ENCODE measurements at places on chromosomes 2 and 18.

GRCh38 chr2:61841286-61841685, 12.6 kb downstream of the FAM161A start:
- DNase-seq, result no peak

DNA sequence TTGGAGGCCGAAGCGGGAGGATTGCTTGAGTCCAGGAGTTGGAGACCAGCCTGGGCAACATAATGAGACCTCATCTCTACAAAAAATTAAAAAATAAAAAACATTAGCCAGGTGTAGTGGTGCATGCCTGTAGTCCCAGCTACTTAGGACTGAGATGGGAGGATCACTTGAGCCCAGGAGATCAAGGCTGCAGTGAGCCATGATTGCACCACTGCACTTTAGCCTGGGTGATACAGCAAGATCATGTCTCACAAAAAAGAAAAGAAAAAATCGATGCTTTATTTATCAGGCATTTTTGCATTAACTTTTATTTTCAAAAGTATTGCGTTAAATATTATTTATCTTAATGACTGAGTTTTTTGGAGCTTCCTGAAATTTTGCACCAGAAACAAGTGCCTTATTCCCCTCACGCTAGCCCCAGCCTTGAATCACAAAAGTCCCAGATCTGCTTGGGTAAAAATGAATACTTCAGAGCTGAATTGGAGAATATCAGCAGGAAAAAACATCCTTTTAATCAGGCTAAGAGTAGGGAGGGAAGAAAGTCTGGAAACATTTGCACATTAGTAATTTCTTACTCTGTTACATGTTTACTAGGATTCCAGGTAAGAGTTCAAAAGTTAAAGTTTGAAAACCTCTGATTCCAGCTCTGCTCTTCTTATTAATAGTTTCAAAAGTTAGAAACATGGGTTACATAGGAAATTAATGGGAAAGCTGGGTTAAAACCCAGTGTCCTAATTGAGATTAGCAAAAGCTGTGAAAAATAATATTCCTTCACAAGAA, 296.8 kb upstream of the FBXO11 start:
- DNase-seq, result no peak

- DNase-seq, result no peak
Measured at GRCh38 chr2:88206665-88207347, 36.7 kb downstream of the THNSL2 start.

DNA sequence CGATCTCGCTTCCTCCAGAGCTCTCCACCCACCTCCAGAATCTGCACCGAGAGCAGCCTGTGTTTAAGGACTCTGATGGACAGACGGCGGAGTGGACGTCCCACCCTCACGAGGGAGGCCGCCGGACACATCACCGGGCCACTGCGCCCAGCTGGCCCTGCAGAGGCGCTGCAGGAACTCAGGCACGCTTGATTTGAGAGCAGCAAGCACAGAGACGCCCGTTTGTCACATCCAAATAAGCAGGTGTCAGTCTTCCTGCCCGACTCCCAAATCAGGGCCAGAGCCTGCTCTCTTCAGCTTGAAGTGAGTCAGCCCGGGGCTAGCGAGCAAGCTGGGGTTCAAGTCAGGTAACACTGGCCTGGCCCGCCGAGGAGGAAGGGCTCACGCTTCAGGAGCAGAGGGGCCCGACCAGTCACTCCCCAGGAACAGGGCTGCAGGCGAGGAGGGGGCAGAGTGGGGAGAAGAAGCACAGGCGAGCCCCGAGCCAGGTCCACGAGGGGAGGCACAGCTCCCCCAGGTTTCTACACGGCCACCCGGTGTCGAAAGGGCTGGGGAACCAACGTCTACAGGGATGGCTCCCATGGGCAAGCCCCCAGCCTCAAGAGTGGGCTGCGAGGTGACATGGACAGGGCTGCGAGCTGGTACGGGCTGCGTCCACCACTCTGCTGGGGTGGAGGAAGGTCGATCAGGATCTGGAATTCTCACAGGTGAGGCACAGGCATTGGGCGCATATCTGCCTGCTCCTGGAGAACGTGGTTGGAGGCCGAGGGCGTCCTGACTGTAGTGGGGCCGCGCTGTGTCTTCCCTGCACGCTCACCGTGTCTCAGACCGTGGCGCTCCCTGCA, 52.5 kb upstream of the CTDP1 start:
- DNase-seq, result no peak

DNA sequence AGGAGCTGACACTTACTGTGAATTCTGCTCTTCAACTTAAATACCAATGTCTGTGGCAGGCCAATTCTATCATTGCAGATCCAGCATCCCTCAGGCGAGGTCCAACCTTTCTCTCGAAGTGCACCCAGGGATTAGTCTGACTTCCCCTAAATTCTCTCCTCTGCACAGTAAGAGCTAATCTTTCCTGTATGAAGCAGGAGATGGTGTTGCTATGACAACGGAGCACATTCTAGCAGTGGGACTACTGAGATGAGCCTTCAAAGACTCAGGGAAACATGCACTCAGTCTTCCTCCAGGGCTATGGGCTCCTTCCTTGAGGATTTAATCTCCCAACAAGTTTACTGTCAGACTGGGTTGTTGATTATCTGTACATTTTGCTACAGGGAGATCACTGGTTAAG, 176.3 kb downstream of the NOL4 start:
- no peak for DNase-seq

- no peak for DNase-seq
Measured at GRCh38 chr2:100551303-100551702, 11.5 kb upstream of the PDCL3 start.

GRCh38 chr2:178404368-178404767, 46.6 kb downstream of the PRKRA start:
- no peak for DNase-seq

DNA sequence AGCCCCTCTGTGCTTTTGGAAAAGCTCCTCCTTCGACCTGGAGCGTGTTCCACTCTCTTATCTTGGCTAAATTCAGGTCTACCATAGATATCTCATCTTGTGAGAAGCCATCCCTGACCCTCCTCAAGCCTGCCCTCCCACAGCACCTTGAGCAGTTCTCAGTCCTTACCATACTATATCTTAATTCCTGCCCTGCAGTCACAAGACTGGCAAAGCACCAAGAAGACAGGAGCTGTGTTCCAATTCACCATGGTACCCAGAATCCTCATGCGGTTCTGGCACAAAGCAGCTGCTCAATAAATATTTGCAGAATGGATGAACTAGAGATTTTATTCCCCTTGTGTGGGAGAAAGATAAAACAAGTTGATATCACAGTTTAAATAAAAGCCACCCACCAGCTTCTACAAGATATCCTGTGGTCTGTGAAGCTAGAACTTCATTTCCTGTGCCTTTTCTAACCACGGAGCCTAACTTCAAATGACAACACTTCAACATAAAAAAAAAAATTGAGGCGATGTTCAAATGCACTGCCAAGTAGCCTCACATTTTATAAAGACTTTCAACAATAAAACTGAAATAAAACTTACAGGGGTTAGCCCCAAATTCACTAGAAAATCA, 19.5 kb downstream of the MARCHF4 start:
- DNase-seq, result no peak

DNA sequence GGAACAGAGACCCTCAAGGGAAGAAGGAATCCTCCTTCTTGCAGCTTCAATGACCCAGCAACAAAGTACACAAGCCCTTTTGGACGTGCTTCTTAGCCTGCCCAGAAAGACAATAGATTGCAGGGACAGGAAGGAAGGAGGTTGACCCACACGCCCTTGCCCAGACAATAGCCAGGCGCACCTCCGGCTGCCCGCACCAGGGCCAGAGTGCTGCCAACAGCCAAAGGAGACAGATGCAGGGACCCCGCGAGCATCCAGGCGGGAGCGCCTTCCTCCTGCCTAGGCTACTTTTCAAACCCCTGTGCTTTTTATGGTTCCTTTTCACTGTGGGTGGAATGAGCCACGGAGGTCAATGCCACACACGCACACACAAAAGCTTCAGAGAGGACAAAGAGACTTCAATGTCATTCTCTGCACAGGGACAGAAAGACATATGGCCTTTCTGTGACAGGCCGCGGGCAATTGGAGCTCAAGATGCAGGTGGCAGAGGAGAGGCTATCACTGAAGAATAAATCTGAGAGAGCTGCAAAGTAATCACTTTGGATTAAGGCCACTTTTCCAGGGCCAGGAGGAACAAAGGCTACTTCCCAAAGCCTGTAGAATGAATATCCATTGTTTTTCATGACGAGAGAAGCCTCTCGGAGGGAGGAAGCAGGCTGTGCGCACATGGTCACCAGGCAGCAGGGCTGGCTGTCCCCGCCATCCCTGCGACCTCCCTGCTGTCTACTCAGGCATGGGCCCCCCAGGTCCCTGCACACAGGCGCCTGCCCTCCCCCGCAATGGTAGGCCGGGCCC, 300.6 kb downstream of the EIPR1 start:
- DNase-seq, result no peak

GRCh38 chr2:47065771-47066380, 89.2 kb downstream of the STPG4 start:
- DNase-seq, result no peak

DNA sequence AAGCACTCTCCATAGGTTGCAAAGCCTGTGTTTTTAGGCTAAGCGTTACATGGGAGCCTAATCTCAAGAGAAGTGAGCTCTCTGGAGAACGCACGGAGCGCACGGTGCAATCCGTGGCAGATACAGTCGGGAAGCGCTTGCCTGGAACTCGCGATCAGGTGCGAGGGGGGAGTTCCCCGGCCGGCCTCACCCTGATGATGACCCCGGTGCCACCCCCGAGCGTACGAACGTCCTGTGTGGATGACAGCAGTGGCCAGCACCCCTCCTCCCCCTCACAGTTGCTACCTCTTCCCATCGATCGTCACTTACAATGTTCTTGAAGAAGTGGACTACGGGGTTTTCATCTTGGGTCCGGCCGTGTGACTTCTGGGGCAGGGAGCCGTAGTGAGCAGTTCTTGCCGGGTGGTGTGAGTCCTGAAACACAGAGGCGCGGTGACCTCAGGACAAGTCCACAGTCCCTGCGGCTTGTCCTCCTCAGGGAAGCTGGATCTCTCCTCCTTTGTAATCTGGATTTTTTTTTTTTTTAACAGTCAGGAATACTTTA, 142.9 kb downstream of the MBP start:
- DNase-seq, result no peak

DNA sequence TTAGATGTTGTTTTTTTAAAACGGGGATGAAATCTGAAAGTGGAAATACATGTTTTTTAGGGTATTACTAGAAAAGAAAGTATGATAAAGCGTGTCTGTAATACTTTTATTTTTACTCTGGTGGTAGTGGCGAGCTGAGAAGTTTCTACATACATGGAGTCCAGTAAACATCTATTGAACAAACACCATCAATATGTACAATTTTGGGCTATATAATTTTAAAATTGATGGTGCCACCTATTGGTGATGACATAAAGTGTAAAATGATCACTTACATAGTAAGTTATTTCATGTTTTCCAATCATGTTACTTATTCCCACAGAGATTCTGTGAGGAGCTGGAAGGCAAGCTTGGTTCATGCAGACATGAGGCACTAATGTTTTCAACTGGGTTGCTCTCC, 31.5 kb upstream of the NFE2L2 start:
- DNase-seq, result peak; percentile 37

DNA sequence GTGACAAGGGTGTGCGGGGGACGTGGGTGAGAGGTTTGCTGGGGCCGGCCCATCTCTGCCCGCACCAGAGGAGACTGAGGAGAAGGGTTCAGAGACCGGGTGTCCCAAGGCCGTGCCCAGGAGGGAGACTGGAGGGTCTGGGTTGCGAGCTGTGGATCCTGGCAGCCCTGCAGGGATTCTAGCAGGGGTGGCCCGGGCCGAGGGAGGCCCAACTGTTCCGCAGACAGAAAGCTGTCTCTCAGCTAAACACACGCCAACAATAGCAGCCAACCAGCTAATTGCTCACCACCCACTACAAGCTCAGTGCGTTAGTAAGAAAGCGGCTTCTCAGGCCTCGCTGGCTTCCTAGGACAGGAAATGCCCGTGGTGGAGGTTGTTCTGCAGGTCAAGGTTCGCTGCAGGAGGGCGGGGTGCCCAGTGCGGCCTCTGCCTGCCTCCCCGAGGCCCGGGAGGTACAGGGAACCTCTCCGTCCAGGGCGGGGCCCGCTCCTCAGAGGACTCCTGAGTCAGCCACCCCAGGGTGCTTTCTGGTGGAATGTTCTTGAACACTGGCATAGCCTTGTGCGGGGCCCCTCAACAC, 282.0 kb upstream of the PXDN start:
- DNase-seq, result no peak

DNA sequence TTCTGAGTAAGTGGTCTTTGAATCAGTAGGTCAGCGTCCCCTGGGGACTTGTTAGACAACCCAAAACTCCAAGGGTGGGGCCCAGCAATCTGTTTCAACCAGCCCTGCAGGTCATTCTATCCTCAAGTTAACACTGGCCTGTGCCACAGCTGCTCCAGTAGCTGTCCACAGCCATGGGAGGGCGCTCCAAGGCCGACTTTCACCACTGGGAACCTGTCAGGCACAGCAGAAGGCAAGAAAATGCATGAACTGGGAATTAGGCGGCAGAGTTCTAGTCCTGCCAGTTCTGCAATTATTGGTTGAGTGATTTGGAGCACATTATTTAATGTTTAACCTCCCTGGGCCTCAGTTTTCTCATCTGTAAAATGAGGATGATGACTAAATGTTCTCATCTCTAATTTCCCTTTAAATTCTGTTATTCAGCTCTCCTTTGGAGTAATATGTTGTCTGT, 17.4 kb upstream of the MRPL33 start:
- DNase-seq, result no peak

DNA sequence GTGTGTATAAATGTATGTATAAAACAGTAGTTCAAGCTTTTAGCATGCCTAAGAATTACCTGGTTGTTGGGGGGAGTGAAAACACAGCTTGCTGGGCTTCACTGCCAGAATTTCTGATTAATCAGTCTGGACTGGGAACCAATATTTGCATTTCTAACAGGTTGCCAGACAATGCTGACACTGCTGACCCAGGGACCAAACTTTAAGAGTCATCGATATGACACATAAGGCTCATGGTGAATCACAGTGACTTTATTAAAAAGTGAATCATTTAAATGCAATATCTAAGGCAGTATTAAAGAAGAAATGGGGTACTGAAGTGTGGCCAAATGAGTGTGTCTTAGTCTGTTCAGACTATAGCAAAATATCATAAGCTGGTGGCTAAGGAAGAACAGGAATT, 195.9 kb upstream of the DTNA start:
- DNase-seq, result no peak

DNA sequence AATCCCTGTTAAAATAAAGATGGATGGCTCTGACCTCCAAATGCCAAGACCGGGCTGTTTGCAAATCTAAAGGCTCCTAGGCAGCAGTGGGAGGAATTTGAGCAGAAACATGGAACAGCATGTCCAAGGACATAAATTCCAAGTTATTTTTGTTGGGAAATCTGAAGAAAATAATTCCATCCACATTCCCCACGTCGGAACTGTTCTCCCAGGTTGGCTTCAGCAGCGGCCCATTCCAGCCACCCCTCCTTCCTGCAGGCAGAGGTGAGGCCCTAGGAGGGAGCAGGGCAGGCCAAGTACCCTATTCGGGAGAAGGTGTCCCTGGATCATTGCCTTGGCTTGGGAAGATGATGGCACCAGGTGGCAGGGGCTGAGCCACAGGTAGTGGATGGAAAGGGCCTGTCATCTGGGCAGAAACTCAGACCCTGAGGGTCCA, 117.1 kb downstream of the CAPN13 start:
- DNase-seq, result no peak

DNA sequence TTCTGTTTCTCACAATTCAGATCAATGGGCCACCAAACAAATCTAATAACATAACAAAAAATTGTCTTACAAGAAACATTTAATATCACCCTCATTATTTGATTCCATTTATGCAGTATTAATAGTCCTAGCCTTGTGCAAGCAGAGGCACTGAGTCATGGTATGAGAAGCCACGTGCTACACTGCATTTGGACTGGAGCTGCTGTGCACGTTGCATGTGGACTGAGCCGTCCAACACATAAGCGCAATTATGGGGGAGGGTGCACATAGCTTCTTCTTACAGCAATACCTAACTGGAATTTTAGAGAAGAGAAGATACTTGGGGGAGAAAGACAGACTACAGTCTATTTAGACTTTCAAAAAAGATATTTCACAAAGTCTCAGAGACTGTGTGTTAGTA, 329.6 kb upstream of the ID2 start:
- no peak for DNase-seq
